ENCODE measurements at places on chromosomes 4 and X.

GRCh38 chrX:3393581-3394111 lies 47.2 kb upstream of the MXRA5 start:
- no peak for DNase-seq

- no peak for DNase-seq
Measured at GRCh38 chrX:123339221-123339905, 155.3 kb downstream of the GRIA3 start.

DNA sequence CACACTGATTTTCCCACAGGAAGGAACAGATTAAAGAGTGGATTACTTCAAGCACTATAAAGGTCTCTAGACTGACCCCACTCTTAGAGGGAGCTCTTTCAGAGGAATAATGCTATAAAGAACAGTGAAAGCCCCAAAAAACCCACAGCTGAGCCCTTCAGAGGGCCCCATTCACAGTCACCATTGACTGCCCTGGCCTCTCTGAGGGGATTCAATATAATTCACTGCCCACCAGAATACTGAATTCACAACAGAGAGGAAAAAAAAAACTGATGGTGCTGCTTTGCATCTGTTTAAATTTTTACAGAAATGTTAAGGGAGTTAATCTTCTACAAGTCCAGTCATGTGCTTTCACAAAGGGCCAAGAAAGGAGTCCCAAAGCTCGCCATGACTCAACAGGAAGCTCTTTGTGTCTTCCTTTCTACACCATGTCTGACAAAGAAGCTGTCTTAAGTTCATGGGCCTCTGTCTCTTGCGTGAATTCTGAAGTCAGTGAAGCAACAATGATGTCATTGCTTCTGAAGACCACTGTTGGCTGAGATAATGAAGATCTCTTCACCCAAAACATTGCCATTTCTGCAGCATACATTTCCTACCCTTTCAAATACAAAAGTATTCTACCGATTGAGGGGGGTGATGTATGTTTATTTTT lies 174.9 kb downstream of the ADAMTS3 start:
- DNase-seq: no peak

DNA sequence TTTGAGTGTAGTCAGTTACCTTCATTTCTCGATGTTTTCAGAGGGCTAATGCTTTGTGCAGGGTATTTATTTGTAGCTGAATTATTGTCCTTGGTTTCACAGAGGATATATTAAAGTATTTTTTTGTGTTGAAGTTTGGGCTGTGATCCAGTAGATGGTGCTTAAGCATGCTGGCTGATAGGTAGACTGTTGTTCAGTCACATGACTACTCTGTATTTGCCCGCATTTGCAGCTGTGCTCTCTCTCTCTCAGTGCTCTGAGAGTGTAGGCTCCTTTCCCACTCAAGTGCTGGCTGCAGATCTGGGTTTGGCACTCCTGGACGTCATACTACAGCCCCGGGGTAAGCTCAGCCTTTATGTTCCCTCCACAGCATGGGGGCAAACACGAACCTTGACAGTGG lies 21.7 kb downstream of the RAB40AL start:
- no peak for DNase-seq

- DNase-seq: no peak
Measured at GRCh38 chrX:41289095-41289494, 44.9 kb upstream of the DDX3X start.

GRCh38 chr4:27082776-27083175 lies 222.1 kb downstream of the STIM2 start:
- no peak for DNase-seq

GRCh38 chrX:44507292-44507691 lies 35.4 kb downstream of the FUNDC1 start:
- DNase-seq: no peak

DNA sequence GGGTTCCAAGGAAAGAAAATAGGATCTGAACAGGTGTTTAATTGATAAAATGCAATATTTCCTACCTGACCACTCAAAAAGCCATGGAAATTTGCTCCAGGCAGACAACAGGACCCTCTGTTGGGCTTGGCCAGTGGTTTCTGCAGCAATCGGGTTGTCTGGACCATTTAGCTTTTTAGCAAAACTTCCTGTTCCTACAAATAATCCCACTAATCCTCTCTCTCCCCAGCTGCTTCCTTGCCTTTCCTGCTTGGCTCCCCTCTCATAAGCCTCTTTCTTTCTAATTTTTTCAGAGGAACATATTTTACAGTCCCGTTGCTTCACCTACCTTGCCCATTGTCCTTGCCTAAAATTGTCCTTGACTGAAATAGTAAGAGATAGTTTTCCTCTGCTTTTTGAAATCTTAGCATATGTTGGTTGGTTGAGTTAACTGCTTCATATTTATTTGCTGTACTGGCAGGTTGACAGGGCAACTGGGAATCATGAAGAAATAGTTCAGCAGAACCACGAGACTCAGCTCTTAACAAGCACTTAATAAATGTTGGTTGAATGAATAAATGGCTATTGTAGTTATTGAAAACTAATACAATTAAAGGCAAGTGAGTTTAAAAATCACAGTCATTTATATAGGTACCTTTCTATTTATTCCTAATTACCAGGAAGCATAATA lies 259.8 kb downstream of the KCNIP4 start:
- DNase-seq: no peak

GRCh38 chr4:119865389-119865788 lies 201.3 kb downstream of the MAD2L1 start:
- DNase-seq: no peak

DNA sequence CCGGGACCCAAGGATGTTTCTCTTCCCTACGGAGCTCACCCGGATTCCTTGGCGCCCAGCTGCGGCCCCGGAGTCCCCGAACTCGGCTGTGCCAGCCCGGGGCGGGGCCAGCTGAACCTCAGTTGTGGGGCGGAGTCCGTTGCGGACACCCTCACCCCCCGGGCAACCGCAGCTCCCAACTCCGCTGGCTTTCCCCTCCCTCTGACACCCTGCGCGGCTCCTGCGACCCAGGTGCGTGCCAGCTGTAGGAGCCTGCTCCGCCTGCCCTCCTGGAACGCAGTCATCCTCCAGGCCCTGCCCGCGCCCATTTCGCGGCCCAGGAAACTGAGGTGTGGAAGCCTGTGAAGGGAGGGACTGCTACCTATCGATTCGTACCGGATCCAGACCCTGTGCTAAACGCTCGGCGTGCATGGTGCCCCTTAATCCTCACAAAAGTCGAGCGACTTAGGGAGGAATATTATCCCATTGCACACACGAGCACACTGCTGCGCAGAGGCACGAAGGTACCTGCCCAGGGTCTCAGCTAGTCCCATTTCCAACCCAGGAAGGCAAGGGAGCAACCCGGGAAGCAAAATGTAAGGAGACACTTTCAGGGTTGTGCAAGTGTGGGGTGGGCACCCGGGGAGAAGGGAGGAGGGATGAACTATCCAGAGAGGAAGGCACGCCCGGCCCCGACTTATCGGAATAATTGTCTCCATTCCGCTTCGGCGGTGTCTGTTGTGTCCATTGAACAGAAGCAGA lies 12.3 kb downstream of the MSX1 start:
- no peak for DNase-seq

DNA sequence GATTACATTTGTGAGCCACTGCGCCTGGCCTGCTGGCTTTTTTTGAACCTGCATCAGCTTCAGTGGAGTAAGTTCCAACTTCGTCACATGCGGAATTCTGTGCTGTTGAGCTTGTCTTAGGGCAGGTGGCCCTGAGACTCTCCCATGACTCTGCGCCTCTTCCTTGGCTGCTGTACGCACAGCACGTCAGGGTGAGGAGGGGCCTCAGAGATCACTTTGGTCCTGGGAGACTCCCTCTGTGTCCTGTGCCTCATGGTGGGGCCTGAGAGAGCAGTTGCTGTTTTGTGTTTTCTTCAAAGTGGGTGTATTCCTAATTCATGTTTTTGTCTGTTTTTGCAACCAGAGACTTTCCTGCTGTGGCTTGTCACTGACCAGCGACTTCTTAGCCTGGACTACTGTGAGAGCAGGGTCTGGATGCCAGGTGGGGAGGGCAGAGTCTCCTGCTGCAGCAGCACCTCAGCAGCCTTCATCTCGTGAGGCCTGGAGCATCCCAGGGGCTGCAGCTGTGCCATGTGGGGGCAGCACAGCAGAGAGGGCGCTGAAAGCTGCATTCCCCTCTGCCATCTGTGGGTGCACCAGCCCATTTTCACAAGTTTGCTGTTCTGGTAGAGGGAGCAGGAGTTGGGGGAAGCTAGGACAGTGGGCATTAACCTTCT lies 107.8 kb downstream of the TNIP2 start:
- no peak for DNase-seq

DNA sequence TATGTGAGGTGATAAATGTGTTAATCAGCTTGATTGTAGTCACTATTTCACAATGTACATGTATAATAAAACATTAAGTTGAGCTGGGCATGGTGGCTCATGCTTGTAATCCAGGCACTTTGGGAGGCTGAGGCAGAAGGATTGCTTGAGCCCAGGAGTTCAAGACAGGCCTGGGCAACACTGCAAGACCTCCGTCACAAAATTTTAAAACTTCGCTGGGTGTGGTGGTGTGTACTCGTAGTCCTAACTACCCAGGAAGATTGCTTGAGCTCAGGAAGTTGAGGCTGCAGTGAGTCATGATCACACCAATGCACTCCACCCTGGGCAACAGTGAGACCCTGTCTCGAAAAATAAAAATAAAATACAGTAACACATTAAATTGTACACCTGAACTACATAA lies 20.1 kb downstream of the LYAR start:
- DNase-seq: no peak

DNA sequence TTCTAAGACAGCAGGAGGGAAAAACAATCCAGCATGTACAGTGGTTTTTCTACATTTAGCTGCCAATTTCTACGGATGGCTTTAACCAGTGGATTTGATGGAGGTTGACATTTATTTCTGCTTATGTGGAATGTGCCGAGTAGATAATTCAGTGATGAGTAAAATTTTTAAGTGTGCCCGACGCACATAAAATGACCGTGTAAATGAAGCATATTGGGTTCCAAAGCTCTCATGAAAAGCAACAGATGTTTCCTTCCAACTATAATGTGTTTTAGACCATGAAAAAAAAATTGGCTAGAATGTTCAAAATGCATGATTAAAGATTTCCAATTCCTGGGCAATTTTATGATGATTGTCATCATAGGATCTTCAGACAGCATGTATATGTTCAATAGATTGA lies 14.1 kb downstream of the INPP4B start:
- DNase-seq: no peak

GRCh38 chrX:154890990-154891639 lies 5.0 kb downstream of the F8A1 start:
- DNase-seq: no peak

DNA sequence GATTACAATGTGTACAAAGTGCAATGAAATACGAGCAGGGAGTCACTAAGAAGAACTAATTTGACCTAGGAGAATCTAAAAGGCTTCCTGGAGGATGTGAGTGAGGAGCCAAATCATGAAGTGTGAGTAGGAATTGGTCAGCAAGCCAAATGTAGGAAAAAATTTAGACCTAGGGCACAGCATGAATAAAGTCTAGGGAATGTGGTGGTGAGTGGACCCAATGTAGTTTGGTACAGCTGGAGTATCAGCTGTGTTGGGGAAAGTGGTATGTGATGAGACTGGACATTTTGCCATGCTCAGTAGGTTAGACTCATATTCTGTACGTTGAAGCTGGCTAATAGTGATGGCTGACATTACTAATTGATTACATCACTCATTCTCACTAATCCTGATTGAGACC lies 191.0 kb downstream of the AFF2 start:
- DNase-seq: no peak

DNA sequence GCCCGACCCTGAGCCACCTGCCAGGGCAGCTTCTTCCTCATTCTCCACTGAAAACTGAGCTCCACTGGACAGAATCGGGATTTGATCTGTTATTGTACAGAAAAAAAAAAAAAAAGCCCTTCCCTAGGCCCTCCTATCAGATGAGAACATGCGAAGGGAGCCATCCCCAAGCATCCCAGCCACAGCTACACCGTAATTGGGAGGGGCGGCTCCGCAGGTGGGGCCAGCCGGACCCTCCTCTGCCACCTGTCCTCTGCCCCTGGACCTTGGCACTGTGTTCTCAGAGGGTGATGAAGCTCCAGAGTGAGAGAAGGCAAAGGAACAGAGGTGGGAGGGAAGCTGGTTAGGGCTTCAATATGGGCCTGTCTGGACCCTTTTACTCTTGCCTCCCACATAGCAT lies 240.0 kb upstream of the PSAPL1 start:
- no peak for DNase-seq

- DNase-seq: no peak
Measured at GRCh38 chr4:70943114-70943513, 40.9 kb downstream of the MOB1B start.

GRCh38 chrX:16002185-16002584 lies 121.2 kb upstream of the GRPR start:
- DNase-seq: no peak

DNA sequence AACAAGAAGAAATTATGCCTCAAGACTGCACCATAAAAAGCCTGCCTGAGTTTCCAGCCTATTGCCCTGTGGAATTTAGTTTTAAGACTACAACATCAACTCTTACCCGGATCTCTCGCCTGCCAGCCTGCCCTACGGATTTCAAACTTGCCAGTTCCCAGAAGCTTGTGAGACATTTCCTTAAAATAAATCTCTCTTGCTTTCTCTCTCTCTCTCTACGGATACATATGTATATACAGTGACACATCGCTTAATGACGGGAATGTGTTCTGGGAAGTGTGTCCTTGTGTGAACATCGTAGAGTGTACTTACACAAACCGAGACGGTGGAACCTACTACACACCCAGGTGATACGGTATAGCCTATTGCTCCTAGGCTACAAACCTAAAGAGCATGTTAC lies 79.5 kb downstream of the CLNK start:
- DNase-seq: no peak

DNA sequence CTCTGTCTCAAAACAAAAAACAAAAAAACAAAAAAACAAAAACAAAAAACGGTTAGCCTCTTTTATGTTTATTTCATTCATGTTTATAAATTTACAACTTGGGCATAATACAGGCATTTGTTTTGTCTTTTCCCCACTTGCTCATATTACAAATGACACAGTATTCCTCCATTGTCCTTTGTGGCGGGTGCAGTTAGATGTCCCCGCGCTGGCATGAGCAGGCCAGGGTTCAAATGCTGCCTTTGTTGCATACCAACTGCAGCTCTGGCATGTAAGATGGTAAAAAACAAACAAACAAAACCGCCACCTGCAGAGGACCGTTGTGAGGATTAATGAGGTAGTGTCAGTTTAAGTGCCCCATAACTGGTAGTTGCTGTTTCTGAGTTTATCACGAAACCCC lies 16.1 kb upstream of the HPF1 start:
- no peak for DNase-seq

DNA sequence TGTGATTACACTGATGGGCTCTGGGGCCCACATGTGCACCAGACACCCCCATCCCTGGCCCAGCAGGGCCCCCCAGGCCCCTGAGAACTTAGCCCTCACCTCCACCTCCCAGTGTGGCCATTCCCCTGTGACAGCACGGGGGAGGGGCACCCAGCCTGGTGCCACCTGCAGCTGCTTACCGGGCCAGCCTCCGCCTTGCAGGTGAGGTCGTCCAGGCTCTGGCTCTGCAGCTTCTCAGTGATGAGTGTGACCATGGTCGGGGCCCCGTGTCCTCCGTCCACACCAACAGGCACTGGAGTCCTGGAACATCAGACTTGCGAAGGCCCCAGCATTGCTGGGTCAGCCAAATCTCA lies 15.6 kb downstream of the FAM53A start:
- no peak for DNase-seq
